ENCODE measurements at places on chromosomes 12 and 14.
A peak's percentile ranks its signal among the peaks of the same experiment; 100 is the strongest.

- DNase-seq = no peak
Observed at GRCh38 chr12:28974166-28974565, 174.9 kb upstream of the FAR2 start.

GRCh38 chr14:96407935-96408570 is 16.1 kb downstream of the AK7 start:
- DNase-seq = no peak

DNA sequence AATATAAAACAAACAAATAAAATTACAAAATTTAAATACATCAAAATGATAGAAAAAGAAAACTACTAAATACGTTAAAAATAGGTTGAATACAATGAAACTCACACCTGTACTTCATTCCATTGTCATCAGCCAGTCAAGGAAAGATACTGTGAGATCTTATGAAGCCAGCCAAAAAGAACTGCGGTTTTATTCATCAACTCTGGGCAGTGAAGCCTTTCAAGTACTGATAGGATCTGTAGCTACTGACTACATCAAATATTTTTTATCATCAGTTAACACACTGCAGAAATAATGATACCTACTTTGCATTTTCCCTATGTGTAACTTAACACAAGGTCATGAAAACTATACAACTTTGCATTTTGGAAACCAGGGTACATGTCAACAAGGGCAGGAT is 46.3 kb upstream of the FAR2 start:
- DNase-seq = no peak

DNA sequence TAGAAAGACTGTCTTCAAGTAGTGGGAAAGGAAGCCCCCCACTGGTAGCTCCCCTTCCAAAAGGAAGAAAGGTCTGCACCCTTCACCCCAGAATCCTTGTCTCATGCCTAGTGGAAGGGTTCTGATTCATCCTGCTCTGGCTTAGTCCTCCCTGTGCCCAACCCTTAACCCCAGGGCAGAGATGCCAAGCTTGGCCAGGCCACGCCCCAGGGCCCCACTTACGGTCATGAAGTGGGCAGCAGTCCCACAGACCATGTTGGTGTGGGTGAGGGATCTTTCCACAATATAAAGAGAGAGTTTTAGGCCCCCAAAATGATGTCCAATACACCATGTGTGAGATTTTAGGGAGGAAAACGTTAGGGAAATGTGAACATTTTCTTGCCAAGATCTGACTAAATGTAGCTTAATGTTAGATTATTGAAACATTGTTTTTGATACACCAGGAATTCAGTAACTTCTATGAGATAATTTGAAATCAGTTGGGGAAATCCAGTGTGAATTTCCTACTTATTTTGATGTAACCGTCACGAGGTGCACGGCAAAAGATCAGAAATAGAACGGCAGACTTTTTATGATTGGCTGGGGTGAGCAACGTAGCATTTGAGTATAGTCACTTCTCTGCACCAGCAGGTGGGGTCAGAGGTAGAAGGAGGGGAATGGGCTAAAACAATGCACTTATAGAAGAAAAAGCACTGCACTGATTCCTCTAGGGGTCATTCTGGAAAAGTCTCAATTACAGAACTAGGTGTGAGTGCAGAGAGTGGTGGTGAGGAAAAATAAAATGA is 8.2 kb upstream of the SSPN start:
- DNase-seq = peak; percentile 54

GRCh38 chr14:53924753-53925152 is 31.9 kb downstream of the BMP4 start:
- DNase-seq = no peak

All from mesendoderm (in vitro differentiated cells).